Stimulated activated CD4-positive, alpha-beta T cell treated with anti-CD3 and anti-CD28 coated beads, Interleukin-2, amount 100 ng/mL, for 24 hours (primary cell): ENCODE measurements at places on chromosomes 5 and 9.

- DNase-seq, result no peak
Measured at GRCh38 chr5:155878991-155879575, 447.9 kb upstream of the SGCD start.

- DNase-seq, result no peak
Measured at GRCh38 chr5:15821506-15821905, 321.5 kb downstream of the FBXL7 start.

DNA sequence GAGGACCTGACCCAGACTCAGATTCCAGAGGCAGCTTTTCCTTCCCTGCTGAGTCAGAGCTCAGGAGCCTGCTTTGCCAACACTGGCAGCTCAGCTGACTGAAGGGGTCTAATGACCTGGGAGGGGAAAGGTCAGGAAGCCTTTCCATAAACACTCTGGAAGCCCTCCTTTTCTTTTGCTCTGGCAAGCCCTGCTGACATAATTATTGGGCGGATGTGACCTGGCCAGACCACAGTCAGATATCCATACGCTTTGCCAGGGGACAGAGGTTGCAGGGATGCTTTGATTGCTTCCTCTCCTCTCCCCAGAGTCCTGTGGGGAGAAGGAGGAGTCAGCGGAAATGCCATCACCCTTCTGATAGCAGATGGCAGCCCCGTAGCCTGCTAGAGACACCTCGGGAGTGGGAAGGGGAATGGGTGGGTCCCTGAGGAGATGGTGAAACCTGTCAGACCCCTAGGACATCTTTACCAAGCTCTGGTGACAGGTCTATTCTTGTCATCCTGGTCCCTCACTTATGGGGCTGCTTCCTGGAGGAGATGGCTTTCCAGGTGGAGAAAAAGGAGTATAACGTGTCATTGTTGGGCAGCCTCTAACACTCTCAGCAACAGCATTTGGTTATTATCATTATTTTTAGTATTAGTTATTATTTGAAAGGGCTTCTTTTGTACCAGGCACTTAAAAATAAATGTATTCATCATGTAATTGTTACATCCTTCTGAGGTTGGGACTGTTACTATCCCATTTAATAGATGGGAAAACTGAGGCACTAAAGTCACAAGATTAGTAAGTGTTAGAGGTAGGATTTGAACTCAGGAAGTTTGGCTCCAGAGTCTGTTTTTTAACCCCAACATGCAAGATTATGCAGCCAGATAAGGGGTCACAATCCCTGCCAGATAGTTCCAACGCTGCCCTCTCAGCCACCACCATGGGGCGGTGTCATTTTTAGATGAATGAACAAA is 11.6 kb downstream of the COL27A1 start:
- no peak for DNase-seq

GRCh38 chr9:129178568-129179382 is 714 bp upstream of the IER5L start:
- no peak for DNase-seq

- DNase-seq, result no peak
Measured at GRCh38 chr5:137142764-137143605, 356.1 kb downstream of the SPOCK1 start.

DNA sequence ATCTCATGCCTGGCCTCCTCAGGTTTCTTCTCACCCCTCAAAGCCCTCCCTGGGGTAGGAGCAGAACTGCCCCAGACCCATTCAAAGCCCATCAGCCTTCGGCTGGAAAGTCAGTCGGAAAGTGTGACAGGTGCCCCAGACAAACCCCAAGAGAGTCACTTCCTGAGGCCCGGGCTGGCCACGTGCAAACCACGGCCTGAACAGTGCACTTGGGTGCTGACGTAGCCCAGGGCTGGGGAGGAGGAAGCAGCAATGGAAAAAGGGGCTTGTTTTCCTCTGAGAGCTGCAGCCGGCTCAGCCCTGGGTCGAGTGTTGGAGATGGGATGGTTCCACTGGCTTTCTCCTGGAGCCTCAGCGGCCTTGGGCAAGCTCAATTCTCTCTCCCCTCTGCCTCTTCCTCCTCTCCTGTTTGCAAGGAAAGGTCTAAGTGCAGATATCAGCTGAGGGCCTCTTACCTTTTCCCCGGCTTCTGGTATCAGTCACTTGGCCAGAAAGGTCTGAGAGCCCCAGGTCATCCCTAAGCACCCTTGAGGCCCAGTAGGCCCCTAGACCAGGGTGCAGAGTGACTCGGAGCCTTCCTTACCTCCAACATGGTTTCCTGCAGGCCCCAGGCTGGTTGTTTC is 5.9 kb upstream of the EGR1 start:
- DNase-seq, result peak; percentile 89
